AG04450 (cell line): ENCODE measurements at places on chromosomes 4 and X.

DNA sequence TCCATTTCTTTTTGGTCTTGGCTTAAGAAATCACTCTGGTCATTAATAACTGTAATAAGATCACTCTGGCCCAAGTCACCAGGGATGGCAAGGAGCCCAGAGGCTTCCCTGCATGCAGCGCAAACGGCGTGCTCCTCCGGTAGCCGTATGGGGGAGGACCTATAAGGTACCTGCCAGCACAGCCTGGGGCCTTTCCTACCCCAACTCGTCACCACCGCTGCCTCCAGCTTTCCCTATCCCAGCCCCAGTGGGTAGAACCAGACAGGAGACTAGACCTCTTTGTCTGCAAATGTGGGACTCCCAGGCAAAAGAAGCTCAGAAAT, 25.9 kb downstream of the HAND2 start:
- DNase-seq = no peak

DNA sequence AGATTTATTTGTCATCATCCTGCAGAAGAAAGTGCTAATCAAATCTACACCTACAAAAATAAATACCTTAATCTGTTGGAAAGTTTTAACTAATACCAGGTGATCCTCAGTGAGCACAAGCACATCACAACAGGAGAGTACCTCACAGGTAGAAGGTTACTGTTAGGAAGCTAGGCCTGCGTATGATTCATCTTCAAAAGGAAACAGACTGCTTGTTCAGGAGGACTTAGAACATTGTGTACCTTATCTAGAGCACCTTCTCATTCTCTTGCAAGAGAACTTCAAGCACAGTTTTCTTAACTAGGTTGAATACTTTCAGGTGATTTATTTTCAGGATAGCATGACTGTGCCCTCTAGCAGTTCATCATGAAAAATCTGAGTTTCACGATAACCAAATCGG, 54.2 kb downstream of the MND1 start:
- DNase-seq = no peak

DNA sequence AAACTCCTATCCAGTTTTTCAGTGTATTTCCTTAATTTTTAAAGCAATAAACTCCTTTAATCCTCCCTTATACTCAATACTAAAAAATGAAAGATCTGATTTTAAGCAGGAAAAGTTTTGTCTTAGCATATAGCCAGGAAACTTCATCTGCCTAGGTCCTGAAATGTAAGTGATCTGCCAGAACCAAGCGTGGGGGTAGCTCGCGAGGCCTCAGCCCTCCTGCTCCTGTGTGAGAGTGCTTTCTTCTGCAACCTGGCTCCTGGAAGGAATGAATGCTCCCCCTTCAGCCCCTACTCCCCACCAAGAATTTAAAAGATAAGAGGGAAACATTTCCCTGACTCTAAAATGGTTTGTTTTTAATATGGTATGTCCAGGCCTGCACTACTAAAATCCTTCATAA, 160.1 kb downstream of the CBR4 start:
- DNase-seq = no peak

- DNase-seq = no peak
Observed at GRCh38 chr4:123419885-123420755, 23.5 kb downstream of the SPRY1 start.

DNA sequence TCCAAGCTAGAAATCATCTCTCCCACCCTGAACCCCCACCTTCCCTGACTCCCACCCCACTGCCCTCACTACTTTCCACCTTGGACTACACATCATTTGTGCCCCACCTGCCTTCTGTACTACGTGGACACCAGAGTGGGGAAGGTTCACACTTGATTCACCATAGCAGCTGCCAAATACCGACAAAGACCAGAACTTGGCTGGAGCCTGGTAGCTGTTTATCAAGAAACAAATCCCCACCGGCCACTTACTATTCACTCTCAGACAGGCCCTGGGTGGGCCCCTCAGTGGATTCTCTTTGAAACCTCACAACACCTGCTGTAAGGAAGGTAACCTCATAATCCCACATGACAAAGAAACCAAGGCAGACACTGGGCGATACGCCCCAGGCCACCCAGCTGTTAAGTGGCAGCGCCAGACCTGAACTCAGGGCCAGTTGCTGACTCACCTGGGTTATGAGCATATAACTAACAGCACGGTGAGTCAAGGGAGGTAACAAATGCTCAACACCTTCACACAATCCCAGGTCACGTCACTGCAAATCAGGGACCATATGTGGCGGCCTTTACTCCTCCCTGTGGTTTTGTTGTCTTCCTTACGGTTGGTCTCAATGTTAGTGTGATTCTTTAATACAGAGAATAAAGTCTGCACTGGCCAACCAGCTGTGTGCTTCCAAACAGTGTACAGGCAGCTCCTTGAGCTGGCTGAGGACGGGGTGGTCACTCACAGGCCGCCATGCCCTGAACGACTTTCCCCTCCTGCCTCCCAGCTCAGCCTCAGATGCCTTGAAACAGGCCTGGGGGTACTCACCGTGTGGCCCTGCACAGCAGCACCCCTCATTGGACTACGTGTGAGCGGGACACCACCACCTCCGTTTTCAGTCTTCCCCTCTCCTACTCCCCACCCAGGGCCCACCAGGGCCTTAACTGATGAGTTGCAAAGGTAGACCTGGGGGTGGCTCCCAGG, 7.5 kb downstream of the WDR1 start:
- no peak for DNase-seq

GRCh38 chr4:74262522-74262921, 45.7 kb upstream of the EPGN start:
- DNase-seq = no peak

GRCh38 chr4:183738081-183738673, 79.1 kb downstream of the TRAPPC11 start:
- DNase-seq = no peak

DNA sequence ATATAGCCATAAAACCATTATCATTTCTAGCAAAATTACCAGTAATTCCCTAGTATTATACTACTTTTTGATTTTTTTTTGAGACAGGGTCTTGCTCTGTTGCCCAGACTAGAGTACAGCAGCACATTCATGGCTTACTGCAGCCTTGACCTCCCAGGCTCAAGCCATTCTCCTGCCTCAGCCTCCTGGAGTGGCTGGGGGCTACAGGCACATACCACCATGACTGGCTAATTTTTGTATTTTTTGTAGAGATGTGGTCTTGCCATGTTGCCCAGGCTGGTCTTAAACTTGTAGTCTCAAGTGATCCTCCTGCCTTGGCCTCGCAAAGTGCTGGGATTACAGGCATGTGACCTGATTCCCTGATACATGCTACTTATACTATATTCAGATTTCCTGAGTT, 13.7 kb downstream of the N4BP2 start:
- no peak for DNase-seq

DNA sequence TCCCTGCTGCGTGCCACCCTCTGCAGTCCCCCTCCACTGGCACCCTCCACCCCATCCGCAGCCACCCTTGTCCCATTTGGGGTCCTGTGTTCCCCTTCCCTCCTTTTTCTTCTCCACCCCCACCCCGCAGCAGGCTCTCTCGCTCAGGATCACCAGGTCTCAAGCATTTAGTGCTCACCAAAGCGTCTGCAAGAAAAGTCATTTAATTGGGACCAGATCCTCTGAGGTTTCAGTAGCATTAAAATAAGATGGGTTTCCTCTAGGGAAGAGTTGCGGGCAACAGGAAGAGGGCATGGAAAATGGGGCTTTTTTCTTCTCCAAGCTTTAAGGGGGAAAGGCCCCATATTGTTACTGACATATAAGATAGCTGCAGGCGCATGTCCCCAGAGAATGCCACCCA, 4.9 kb upstream of the HAUS7 start:
- no peak for DNase-seq

GRCh38 chr4:60134099-60134498, 1066.0 kb upstream of the ADGRL3 start:
- DNase-seq = no peak

DNA sequence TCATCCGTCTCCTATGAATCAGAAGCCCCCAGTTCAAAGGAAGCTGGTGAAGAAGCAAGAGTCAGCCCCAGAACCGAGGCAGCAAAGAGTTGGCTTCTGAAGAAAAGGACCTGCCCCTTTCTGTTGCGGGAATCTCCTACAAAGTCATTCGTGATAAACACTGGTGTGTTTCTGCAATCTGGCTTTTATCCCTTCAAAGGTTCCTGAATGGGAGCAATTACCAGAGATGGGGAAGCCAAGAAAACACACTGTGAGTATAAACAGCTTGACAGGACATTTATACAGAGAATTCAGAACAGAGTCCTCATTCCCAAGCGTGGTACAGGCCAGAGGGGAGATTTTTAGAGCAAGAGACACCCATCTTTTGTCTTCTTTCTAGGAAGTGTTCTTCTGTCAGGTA, 226.8 kb upstream of the LNX1 start:
- no peak for DNase-seq

- no peak for DNase-seq
Observed at GRCh38 chr4:25843340-25844097, 19.3 kb downstream of the SEL1L3 start.

- no peak for DNase-seq
Observed at GRCh38 chrX:134933911-134934310, 56.9 kb upstream of the SMIM10 start.

- no peak for DNase-seq
Observed at GRCh38 chr4:181690498-181690897, 552.7 kb upstream of the TENM3 start.

DNA sequence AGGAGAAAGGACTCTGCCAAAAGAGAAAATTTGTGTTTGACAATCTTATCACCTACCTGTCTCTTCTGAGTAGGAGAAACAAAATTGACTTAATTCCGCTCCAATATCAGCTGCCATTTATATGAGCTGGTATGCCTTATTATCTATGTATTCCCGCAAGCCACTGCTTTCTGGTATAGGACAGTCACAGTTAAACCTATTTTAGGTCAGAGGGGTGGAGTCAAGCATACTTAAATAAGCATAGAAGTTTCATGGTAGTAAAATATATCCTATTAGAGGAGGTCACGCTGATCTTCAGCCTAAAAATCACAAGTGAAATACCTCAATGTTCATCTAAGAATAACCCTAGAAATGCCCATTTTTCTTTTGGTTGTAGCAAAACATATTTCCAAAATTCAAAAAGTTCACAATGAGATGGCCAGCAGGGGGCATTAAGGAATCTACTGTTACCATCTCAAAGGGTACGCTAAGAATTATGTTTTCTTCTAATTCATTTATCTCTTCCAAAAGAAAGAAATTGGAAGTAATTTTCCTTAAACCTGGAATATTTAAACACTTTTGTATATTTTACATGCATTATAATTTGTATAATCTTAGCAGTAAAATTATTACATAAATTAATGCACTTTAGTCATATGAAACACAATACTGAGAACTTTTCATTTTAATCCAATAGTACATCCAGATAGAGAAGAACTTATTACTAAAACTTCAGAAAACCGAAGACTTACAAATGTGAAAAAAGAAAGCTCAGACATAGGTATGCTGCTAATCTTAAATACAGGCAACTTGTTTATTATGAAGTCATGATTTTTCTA, 10.5 kb downstream of the PPAT start:
- DNase-seq = no peak

- DNase-seq = no peak
Observed at GRCh38 chr4:158891256-158891655, 122.4 kb downstream of the FNIP2 start.

- no peak for DNase-seq
Observed at GRCh38 chr4:32025851-32026459, 1305.8 kb downstream of the PCDH7 start.

DNA sequence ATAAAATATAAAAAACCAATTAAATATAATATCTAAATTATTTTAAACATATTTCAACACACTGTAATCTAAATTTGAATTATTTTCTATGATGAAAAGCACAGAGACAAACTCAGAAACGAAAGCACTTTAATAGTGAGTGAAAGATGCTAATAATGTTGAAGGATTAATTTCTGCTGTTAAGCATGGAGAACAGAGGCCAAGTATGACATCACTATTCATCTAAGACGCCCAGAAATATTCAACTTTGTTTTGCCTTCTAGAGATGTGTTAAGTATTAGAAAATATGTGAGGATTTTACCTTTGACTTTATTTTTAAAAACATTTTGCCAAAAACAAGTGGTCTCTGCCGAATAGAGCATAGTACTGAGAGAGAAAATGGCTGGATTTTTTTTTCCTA, 19.3 kb downstream of the ARHGEF6 start:
- DNase-seq = no peak

DNA sequence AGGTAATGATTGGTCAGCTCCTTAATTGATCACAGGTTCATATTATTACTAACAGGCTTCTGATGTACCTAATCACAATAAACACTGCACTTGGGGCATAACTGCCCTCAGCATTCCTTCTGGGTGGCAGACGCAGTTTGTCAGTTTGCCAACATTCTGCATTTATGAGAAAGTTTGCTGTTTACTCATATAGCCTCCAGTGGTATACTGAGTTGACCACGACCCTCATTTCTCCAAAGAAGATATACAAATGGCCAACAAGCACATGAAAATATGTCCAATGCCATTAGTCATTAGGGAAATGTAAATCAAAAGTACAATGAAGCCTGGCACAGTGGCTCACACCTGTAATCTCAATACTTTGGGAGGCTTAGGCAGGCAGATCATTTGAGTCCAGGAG, 26.3 kb downstream of the EFHC2 start:
- no peak for DNase-seq

DNA sequence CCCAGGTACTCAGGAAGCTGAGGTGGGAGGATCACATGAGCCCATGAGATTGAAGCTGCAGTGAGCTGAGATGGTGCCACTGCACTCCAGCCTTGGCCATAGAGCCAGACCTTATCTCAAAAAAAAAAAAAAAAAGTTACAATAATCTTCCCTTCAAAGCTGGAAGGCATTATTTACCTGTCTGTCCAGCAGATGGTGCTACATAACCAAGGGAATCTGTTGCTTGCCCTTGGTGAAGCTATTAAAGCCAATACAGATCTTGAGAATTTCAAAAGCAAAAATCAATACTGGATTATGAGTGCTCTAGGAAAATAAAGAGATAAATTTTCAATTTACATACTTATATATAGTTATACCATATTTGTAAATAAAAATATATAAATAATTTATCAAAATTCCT, 25.9 kb downstream of the PKD2 start:
- peak; percentile 39 for DNase-seq

DNA sequence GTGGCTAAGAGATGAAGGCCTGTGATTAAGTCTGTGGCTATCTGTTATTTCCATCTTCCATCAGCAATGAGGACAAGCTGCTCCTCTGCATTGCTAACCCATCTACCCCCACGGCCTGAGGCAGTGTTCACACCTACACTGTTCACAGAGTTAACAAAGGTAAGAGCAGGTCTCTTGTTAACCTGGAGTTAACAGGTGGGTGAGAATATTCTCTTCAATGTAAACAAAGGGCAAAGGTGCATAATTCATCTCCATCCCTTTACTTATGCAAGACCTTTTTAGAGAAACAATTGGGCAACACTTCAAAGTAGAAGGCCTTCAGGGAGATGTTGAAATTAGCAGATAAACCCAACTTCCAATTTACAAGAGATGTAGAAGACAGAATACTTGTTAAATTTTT, 2.8 kb downstream of the SLC35A2 start:
- DNase-seq = no peak

DNA sequence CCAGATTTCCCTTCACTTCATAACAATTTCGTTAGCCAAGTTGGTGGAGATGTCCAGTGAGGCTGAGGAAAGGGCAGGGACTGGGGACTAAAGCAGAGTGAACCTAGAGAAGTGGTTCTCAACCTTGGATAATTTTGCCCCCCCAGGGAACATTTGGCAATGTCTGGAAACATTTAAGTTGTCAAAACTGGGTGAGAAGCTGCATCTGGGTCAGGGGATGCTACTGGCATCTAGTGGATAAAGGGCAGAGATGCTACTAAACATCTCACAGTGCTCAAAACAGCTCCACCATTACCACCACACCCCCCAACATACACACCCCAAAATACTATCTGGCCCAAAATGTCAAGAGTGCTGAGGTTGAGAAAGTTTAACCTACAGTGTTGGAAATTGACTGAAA, 32.0 kb upstream of the FGF16 start:
- DNase-seq = no peak

GRCh38 chr4:169189372-169189771, 81.4 kb downstream of the SH3RF1 start:
- DNase-seq = no peak
